ENCODE measurements at places on chromosomes 2 and 18.

GRCh38 chr2:39922679-39923405 lies 143.8 kb upstream of the THUMPD2 start:
- no peak for DNase-seq

DNA sequence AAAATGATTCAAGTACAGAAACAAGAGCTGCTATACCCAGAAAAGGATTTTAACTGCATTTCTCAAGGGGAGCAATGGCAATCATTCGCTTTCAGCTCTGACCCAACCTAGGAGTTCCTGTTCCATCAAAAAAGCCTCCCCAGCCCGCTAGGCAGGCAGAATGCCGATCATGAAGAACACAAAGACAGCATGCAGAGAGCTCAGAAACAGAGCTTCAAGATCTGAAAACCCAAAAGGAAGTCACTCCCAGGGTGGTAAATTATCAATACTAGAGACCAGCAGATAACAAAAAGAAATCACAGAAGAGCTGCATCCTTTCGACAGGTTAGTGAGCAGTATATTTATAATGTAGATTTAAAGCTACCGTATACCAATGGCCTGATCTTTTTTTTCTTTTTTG lies 84.8 kb upstream of the CRIM1 start:
- DNase-seq, result no peak

DNA sequence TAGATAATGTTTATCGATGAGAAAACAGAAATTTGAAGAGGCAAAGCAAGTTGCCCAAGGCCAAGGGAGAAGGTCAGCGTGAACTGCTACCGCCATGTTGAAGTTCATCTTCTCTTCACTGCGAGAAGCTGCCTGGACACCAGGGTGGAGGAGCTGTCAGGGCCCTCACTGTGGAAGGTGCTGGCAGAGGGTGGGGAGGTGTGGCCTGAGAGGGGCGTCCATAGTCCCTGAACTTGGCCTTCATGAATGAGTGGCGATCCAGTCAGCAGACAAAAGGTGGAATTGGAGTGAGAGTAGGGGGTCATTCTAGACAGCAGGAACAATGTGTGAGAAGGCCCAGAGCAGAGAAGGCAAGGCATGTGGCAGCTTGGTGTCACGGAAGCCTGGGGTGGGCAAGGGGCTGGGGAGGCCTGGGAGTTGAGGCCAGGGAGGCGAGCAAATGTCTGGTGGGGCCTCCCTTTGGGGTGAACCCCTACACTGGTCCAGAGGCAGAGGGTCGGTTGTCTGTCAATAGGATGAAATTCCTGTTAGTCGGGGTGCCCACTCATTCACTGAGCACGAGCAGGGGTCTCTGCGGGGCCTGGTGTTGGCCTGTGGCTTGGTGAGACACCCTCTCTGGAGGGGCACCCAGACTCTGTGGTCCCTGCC lies 33.3 kb upstream of the KCNF1 start:
- no peak for DNase-seq

DNA sequence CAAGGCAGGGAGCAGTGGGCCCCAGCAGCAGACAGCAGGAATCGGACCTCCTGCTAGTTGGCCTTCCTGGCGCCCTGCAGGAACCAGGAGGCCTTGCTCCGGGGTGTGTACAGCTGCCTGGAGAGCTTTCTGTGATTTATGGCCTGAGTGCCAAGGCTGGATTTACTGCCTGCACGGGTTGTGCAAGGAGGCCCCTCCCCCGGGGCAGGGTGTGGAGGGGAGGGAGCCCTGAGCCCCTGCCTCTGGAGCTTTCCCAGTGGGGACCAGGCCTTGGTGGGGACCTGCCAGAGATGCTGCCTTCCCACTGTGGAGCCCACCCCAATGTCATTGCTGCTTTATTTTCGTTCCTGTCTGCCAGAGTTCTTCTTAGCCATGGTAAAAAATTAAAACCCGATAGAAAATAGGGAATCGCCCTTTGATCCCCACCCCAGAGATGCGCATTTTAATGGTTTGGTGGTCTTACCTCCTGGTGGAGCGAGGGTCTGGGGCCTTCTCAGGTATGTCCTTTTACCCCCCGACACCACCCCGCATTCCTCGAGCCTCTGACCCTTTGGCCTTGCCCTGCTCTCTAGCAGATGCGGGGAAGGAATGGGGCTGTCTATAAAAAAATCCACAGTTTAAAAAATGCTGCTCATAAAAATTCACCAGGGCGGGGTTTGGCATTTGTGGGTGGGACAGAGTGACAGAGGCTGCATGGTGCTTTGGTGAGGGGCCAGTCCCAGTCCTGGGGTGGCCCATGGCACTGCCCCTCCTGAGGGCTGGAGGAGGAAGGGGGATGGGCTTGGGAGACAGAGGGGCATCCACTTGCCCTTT lies 6.9 kb upstream of the RALB start:
- DNase-seq, result no peak

DNA sequence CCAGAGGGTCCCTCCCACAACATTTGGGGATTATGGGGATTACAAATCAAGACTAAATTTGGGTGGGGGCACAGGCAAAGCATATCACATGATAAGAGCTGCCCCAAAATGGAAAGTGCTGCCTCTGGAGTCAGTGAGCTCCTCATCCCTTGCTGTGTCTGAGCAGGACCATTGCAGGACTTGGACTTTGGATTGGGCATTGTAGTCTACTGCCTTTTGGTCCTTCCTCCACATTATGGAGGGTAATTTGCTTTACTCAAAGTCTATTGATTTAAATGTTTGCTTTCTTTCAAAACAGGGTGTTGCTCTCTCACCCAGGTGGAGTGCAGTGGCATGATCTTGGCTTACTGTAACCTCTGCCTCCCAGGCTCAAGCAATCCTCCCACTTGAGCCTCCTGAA lies 106.8 kb upstream of the LDAH start:
- DNase-seq, result no peak

DNA sequence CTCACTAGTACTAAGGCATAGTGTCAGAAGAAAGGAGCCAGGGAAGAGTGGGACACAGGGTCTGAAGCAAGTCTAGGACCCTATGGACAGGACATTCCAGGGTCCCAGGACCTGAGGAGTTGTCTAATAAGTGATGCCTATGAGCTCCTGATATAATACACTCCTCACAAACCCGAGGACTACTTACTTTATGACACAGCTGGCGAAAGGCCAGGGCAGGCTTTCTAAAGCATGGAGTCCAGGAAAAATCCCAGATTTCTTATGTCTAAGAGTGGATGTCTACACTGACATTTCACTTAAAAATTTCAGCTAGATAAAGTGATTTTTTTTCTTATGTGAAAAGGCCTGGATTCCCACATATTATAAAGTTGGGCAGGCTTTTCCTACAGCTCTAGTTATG lies 502.2 kb upstream of the SETBP1 start:
- DNase-seq, result no peak

Data from stimulated activated CD8-positive, alpha-beta memory T cell treated with anti-CD3 and anti-CD28 coated beads, Interleukin-7, amount 100 ng/mL, for 1 hour (primary cell).